ENCODE measurements at places on chromosomes 5 and 9.

GRCh38 chr9:106620866-106621265, 242.1 kb upstream of the ZNF462 start:
- no peak for DNase-seq

DNA sequence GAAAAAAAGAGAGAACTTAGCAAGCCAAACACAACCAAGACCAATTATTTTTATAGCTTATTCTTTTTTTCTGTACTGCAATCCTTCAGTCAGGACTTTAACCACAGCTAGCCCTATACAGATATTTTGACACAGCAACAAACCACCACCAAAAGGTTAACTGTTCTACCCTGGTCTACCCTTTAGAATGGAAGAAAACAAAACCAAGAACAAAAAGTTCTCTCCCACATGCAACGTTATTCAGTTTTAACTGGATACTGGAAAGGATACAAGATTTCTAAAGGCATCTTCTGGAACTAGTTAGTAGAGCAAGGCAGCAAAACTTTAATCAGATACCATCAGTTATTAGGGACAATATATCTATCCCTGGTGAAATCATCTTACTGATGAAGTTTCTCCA, 32.6 kb downstream of the ECPAS start:
- DNase-seq: peak; percentile 15

GRCh38 chr5:776862-777711, 7.4 kb downstream of the ZDHHC11B start:
- DNase-seq: peak; percentile 48

GRCh38 chr9:13151489-13151888, 128.0 kb downstream of the MPDZ start:
- no peak for DNase-seq

DNA sequence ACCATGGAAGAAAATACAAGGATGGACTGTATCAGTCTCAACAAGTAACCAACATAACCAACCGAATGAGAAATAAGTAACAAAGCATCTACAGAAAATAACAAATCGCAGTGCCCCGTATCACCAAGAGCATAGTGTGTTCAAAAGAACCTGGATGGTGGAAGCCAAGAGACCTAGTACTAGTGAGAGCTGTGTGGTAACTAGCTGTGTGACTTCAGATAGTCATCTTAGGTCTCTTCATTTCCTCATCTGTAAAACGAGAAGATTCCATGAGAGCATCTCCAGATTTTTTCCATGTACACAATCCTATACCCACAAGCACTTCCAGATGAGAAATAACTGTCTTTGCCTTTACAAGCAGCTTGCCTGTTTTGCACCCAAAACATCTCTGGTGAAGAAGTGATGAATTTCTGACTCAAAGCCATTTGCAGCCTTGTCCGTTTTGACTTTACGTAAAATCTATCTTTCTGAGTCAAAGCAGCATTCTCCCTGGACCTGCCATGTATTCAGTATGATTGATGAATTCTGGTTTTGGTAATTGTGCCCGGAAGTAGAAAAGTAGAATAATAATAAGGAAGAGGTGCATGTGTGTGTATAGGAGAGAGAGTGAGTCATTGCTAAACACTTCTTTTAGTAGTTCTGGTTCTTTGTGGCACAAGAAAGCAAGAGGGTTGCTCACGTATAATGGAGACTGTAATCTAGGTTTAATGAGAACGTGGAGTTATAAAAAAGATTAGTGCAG, 41.0 kb downstream of the AOPEP start:
- peak; percentile 18 for DNase-seq

DNA sequence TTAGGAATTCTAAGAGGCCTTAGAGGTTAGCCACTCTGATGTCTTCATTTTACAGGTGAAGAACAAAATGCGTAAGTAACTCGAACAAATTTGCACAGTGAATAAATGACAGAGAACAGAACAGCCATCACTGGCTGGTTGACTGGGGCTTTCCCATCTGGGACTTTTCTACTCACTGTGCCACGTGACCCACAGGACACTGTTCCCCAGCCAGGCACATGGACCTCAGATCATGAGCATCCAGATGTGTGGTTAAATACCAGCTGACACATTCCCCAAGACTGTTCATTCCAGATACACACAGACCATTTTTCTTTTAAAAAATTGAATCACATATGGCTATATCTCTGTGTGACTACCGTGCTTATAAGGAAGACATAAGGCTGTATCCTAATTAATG, 25.8 kb upstream of the MED10 start:
- DNase-seq: peak; percentile 68

DNA sequence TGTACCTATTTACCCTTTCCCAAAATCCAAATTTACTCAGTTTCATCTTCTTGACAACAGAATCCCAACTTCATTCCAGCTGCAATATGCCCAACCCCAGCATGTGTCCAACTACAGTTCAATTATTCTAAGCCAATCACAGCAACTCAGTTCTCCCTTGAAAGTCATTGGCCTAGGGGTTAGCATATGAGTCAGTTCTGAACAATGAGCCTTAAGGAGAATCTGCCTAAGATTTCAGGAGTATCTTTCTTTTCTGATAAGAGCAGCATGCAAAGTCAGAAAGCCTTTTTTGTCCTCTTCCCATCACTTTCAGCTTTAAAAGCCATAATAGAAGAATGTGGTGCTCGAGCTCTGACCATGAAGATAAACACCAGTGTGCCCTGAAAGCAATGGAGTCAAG, 44.4 kb upstream of the RASGRF2 start:
- DNase-seq: peak; percentile 38

- DNase-seq: peak; percentile 8
Measured at GRCh38 chr5:145341842-145342241, 493.3 kb downstream of the PRELID2 start.

GRCh38 chr9:110025551-110026170, 182.3 kb downstream of the C9orf152 start:
- no peak for DNase-seq

DNA sequence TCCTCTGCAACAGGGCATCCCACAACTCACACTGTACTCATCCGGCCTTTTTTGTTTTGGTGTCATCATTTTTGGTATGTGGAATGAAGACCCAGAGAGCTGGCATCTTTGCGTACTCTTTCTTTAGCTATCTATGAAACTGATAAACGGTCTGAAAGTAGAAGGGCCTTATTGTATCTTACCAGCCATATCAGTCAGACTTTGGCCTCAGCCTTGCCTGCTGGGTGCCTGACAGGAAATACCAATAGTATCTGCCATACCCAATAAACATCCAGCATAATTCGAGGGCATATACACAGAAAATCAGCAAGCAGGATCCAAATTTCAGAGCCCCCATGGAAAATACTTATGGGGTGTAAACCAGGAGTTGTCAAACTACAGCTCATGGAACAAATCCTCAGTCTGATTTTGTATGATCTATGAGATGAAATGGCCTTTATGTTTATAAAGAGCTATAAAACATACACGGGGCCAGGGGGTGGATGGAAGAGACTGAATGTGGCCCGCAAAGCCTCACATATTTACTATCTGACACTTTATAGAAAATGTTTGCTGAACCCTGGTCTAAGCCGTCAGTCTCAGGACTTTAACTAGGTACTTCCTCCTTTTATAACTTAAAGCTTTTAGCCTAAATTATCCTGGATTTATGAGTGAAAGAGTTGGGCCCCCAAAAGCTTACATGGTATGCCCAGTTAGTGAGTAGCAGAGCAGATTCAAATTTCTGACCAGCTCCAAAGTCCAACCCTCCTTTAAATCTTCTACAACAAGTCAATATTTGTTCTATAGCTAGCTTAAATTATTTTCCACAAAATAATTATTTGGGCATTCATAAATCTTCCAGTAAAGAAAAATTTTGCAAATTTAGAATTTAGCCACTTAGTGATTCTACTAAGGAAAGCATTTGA, 308.0 kb upstream of the PUM3 start:
- DNase-seq: no peak

DNA sequence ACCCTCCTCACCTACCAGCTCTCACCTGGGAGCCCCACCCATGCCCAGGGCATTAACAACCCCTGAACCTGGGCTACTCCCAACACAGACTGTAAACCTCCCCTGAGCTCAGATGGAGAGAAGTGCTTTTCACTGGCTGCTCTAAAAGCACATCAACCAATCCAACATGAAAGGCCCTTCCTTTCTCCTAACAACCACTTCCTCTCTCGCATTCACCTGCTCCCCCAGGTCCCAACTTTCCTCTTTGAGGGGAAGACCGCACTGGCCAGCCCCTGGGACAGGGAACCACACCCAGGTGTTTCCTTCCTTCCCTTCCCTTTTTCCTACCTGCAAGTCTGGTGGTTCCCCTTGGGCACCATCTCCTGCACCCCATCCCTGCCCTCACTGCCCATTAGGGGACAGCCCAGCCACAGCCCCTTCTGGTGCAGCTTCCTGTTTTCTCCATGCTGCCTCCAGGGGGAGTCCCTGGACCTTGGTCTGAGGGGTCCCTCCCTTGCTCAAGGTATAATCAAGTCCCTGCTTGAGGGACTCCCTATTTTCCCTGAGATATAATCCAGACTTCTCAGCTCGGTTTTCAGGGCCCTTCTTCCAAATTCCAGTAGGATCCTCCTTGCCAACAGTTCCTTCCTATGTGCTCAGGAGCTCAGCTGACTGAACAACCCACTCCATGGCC, 30.5 kb upstream of the DAB2IP start:
- DNase-seq: peak; percentile 22

DNA sequence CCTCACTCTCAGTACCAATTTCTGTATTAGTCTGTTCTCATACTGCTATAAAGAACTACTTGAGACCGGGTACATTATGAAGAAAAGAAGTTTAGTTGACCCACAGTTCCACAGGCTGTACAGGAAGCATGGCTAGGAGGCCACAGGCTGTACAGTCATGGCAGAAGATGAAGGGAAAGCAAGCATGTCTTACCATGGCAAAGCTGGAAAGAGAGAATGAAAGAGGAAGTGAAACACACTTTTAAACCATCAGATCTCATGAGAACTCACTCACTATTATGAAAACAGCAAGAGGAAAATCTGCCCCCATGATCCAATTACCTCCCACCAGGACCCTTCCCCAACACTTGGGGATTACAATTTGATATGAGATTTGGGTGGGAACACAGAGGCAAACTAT, 698.8 kb downstream of the CDH9 start:
- DNase-seq: no peak

GRCh38 chr5:61137835-61138234, 24.4 kb downstream of the SMIM15 start:
- DNase-seq: no peak

DNA sequence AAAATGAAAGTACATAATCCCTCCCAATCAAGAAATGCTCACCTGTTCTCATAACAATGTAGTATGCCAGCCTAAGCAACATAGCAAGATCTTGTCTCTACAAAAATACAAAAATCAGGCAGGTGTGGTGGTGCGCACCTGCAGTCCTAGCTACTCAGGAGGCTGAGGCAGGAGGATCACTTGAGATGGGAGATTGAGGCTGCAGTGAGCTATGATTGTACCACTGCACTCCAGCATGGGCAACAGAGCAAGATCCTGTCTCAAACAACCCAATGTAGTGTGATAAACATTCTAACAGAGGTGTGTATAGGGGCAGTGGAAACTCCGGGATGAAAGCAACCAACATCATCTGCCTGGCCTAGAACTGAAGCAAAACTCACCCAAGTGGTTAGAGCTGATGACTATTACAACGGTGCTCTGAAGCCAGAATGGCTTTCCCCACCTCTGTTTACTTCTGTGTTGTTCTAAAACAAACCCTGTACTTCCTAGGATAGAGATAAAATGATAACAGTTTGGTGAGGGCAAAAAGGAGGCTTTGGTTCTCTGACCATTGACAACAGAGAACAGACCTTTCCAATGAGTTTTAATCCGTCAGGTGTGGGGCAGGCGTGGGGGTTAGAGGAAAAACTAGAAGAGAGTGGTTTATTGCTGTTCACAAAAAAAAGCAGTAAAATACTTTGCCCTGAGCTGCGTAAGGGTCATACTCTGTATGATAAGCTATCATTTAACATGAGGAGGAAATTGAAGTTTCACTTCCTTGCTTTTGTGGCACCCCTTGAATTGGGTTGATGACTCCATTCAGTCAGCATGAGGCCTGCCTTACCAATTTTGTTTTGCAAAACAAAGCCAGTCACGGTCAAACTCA, 18.9 kb downstream of the WNT8A start:
- no peak for DNase-seq

GRCh38 chr9:70746760-70747159, 332.3 kb upstream of the KLF9 start:
- DNase-seq: peak; percentile 82

DNA sequence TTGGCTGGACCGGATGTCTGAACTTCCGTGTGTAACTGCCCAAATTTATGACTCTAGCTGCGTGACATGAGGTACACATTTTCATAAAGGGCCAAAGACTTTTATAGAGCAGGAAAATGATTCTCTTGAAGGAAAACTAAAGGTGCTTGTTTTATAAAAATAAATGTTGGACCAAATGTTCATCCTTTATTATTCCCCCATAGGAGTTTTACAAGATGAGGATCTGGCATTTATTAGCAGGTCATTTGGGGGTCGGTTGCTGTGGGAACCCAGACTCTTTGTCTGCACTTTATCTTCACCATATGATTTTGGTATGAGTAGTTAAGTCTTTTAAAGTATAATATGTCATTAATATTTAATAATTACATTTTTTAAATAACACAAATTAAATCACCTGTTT, 571.2 kb downstream of the EFNA5 start:
- no peak for DNase-seq

DNA sequence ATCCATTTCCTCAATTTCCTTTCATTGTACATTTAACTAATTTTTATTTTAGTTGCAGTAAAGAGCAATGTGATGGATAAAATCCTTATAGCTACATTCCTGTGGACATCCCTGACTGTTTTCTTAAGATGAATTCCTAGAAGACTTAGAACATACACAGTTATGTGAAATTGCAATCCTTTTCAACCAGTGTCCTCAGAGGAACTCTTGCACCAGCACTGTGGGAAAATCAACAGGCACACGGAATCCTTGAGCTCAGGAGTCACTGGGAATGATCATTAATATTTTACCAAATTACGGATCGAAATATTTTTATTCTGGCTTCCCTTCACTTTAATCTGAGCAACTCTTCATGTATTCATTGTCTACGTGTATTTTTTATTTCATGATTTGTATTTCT, 901.9 kb upstream of the WWC1 start:
- no peak for DNase-seq

DNA sequence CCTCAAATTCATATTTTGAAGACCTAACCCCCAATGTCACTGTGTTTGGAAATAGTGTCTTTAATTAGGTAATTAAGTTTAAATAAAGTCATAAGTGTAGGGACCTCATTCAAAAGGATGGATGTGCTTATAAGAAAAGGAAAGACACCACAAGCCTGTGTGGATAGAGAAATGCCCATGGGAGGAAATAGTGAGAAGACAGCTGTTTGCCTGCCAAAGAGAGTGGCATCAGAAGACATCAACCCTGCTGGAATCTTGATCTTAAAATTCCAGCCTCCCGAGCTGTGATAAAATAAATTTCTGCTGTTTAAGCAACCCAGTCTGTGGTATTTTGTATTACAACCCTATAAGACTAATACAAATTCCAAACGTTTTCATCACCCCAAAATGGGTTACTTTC, 1867.9 kb upstream of the NUDT12 start:
- DNase-seq: no peak

- no peak for DNase-seq
Measured at GRCh38 chr9:84411683-84412267, 71.2 kb upstream of the SLC28A3 start.

All from fibroblast of mammary gland (primary cell).